ENCODE measurements at places on chromosomes 11 and 22.

DNA sequence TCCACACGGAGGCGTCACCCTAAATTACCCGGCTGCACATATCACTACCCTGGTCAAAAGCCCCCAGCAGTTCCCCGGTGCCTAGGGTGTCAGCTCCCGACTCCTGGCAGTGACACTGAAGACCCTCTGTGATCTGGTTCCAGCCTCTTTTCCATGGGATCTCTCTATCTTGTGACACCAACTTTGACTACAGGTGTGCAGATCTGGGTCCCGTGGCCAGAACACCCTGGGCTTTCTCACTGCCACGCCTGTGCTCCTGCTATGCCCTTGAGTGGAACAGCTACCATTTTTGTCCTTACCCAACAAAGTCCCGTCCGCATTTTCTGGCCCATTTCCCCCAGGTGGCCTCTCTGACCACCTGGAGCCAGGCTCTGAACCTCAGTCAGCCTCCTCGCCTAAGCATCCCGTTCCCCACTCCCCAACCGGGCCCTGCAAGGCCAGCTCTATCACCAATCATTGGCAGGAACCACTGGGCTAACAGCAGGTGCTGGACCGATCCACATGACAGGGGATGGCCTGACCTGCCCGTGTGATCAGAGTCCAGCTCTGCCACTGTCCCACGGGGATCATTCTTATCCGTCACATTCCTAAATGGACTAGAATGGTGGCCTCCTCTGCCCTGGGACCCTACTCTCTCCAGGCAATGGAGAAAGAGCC, 20.7 kb upstream of the CBX7 start:
- DNase-seq, result no peak

GRCh38 chr11:34773826-34774225, 142.4 kb downstream of the APIP start:
- no peak for DNase-seq

DNA sequence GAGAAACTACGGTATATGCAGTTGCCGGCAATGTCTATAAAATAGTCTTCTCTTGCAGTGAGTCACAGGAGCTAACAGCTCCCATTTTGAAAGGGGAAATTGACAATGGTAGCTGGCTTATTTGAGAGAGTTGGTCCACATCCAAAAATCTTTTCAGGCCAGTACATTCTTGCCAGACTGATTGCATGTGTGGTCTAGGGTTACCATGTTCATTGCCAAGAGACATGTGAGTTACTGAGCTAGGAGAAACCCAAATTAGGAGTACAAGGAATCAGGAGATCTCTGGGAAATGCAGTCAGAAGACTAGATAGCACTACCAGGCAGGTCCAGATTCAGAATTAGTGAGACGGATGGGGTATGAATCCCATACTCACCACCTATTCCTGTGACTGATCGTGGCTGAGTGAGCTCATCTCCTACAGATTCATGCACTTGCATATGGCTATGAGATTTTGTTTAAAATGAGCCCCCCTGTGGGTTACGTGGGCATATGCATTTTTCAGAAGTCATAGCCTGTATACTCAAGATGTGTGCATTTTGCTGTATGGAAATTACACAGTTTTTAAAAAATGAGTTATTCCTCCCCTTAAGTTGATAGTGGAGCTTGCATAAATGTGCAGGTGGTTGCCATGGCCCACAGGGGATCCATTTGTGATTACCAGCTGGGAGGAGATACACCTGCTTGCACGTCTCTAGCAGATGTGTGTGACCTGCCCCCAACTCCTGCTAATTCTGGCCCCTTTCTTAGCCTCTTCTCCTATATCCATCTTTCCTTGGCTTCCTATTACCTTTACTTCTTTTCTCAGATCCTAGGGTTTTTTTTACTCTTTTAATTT, 102.7 kb downstream of the COMMD9 start:
- no peak for DNase-seq

GRCh38 chr11:67600324-67601029, 6.3 kb upstream of the NDUFV1 start:
- no peak for DNase-seq

DNA sequence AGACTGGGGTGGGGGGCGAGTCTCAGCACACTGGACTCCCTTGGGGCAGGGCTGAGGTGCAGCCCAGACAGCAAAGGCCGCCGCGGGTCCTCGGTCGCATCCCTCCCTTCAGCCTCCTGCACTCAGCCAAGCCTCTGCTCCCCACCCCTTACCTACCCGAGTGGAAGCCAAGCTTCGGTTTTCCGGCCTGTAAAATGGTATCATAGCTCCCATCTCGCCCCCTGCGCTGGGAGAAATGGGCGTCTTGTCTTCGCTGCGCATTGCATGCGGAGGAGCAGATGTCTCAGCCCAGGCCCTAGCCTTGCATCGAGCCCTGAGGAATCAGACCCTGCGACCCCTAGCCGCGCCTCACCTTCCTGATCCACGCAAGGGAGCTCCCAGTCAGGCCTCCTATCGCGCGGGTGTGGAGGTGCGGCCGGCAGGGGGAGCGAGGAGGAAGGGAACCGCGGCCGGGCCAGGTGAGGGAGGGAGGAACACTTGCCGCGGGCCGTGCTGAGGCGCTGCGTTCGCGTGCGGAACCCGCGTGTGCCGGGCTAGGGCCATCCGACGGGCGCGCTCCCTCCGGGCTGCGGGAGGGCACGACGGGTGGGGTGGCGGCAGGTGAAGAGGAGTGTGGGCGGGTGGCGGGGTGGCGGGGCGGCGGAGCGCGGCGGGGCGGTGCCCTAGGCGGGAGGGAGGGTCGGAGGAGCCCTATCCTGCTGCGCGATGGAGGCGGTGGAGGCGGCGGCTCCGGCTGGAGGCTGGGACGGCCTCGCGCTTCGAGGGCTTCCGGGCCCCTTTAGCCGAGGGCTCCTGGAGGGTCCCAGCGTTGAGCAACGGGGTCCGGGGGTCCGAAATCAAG, 4.1 kb upstream of the TBX1 start:
- DNase-seq, result no peak

Data from stimulated activated effector memory CD8-positive, alpha-beta T cell treated with anti-CD3 and anti-CD28 coated beads, Interleukin-12 subunit alpha, Interleukin-12 subunit beta, amount 100 ng/mL, for 72 hours (primary cell).